ENCODE measurements at places on chromosomes 16 and 17.

- DNase-seq = no peak
Observed at GRCh38 chr16:12664164-12664733, 139.4 kb downstream of the CPPED1 start.

- DNase-seq = peak; percentile 93
Observed at GRCh38 chr17:43907998-43908721, 824 bp upstream of the MPP2 start.

DNA sequence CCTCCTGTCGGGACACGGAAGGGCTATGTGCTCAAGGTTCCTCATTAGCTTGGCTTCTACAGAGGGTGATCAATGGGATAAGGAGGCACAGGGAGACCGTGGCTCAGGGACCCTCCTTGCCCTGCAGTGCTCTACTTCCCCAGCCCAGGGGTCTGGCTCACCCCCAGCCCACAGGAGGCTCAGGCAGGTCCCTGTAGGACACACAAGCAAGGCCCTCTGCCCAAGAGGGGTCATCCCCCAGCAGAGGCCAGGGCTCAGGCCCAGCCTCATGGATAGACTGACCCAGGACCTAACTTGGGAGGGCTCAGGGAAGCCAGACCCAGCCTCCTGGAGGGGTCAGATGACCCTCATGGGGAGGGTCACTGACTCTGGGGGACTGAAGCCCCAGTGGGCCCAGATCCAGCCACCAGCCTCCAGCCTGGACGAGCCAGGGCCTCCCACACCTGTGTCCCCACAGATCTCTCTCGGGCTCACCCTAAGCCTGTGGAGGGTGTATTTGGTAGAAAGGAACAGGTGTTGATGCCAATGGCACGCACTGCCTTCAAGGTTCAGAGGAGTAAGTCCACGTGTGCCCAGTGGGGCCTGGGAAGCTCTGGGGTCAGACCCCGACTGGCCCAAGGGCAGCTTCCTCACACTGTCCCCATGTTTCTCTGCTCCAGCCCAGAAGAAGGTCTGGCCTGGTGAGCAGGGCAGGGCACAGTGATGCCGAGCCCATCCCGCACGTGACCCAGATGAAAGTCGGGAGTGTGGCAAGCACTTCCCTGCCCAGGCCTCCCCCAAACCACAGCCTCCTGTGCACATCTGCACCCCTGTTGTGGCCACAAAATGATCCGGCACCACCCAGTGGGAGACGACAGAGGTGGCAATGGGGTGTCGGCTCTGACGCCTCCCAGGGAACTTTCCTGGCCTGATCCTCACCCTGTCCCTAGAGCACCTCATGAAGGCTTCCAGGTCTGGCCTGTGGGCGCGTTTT lies 10.9 kb upstream of the KRTAP17-1 start:
- DNase-seq = no peak

GRCh38 chr17:56973520-56973919 lies 4.4 kb upstream of the SCPEP1 start:
- no peak for DNase-seq

- DNase-seq = no peak
Observed at GRCh38 chr17:35390663-35391062, 17.2 kb upstream of the SLFN11 start.

- DNase-seq = no peak
Observed at GRCh38 chr17:79406316-79406715, 204.5 kb downstream of the RBFOX3 start.

DNA sequence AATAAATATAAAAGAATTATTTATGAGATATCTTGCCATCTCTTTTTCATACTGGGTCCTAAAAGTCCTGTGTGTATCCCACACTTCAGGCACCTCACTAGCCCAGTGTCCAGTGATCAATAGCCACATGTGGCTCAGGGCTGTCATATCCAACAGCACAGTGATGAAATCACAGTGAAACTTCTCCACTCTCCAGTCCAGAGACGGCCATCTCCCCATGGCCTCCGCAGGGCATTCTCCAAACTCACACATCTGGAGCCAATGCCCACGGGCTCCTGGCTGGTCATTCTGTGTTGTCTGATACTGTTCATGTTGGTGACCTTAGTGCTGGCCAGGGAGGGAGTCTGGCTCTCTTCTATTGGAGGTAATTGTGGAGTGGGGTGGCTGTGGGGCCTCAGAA lies 125.2 kb upstream of the SDK2 start:
- peak; percentile 42 for DNase-seq

DNA sequence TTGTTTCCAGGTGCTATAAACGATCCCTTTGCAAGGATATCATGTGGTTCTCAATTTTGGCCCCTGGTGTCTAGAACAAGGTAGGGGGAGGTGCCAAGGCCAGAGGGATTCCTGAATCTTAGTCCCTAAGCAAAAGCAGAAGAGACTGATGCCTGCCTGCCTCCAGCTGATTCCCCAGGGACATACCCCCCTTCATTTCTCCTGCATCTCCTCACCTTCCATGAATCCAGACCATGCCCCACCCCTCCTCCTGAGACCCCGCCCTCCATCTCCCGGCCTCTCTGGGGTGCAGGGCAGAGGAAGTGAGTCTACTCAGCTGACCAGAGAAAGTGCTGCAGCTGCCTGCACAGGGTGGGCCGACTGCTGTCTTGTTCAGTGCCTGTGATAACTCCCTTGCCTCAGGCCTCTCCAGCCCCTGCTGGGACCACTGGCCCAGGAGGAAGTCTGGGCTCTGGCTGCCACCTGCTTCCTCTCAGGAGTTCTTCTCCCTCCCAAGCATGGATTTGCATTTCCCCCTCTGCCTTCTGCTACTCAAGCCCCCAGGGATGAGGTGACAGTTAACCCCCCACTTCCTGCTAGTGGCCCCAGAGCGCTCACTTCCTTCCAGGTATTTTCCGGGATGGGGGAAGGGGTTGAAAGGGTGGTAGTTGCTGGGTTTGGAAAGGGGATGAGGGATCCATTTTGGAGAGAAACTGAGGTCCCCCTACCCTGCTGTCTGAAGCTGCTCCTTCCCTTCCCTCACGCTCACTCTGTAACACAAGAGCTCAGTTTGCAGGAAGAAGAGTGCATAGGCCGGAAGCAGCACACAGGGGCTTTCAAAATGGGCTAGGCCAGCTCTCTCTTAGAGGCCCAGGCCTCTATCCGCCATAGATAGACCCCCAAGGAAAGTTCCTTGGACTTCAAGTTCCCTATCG lies 10.5 kb upstream of the TSPOAP1 start:
- DNase-seq = peak; percentile 89

DNA sequence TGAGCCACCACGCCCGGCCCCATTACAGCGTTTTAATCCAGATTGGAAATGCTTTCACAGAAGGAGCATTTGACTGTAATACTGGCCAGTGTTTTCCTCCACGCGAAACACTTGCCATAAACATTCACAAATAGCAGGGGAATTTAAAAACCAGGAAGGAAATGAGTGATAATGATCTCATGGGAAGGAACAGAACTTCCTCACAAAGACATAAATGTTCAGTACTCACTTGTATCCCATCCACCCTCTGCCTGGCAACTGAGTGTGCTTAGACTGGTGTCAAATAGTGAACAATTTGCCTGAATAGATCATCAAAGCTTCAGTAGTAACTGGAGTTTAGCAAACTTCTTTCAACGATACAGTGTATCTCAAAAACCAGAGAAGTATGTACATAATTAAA lies 54.1 kb downstream of the PSMD12 start:
- DNase-seq = no peak

GRCh38 chr17:17088086-17088485 lies 45.8 kb downstream of the MPRIP start:
- peak; percentile 70 for DNase-seq

GRCh38 chr17:13513039-13513405 lies 88.7 kb downstream of the HS3ST3A1 start:
- peak; percentile 58 for DNase-seq

GRCh38 chr17:48503747-48504146 lies 27.1 kb downstream of the HOXB1 start:
- DNase-seq = no peak

- no peak for DNase-seq
Observed at GRCh38 chr17:58121925-58122324, 26.3 kb upstream of the OR4D1 start.

DNA sequence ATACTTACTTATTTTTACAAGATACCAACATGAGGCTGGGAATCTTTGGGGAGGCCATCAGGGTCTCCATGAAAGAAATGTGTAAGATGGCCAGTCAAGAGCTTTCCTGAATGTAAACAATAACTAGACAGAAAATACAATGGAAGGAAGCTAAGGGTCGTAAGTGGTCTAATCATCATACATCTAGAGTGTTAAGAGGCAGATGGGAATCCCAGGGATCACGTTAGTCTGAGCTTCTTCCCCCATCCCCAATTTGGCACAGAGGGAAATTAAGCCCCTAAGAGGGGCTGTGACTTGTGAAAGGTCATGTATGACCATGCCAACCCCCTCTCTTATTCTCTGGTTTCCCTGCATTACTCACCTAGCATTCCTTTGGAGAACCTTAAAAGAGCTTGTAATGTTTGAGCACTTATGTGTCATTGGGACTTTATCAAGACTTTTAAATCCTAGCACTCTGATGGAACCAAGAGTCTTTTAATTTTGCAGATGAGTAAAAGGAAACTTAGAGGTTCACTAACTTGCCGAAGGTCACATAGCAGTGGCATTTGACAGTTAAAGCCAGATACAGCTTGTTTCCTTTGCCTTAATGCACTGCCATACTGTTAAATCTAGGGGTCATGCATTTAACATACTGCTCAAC lies 46.1 kb downstream of the DCUN1D3 start:
- no peak for DNase-seq

GRCh38 chr17:33390479-33391176 lies 97.5 kb upstream of the ASIC2 start:
- no peak for DNase-seq

- no peak for DNase-seq
Observed at GRCh38 chr16:54062361-54063278, 224.0 kb downstream of the IRX3 start.

DNA sequence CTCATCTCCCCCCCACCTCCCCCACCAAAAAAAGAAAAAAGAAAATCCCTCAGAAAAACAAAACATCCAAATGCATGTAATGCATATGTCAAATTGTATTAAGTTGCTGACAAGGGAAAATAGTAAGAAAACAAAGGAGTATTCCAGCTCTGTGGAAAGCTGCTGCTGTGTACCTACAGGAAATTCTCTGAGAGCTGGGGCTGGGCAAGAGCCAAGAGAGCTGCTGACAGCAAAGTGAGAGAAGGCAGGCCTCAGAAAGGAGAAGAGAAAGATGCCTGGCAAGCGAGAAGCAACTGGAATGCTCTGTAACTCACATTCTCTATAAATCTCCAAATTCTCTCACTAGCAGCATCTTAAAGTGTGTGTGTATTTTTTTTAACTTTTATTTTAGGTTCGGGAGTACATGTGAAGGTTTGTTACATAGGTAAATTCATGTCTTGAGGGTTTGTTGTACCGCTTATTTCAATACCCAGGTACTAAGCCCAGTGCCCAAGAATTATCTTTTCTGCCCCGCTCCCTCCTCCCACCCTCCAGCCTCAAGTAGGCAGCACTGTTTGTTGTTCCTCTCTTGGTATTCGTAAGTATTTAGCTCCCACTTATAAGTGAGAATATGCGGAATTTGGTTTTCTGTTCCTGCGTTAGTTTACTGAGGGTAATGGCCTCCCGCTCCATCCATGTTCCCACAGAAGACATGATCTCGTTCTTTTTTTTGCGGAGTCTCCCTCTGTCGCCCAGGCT lies 24.4 kb downstream of the CNTROB start:
- no peak for DNase-seq

Data from posterior vena cava (tissue), 2 donors.